ENCODE measurements at places on chromosomes 6 and 20.

- DNase-seq, result no peak
Measured at GRCh38 chr20:48676795-48677460, 150.9 kb downstream of the PREX1 start.

- DNase-seq, result no peak
Measured at GRCh38 chr20:53565254-53565653, 28.4 kb downstream of the ZNF217 start.

GRCh38 chr6:78770765-78771164, 96.6 kb upstream of the IRAK1BP1 start:
- DNase-seq, result no peak

GRCh38 chr6:151063842-151064647, 175.7 kb upstream of the AKAP12 start:
- no peak for DNase-seq

- DNase-seq, result no peak
Measured at GRCh38 chr6:111628142-111628850, 22.6 kb upstream of the TRAF3IP2 start.

- no peak for DNase-seq
Measured at GRCh38 chr6:82408952-82409431, 45.4 kb downstream of the TPBG start.

GRCh38 chr6:36577301-36577700, 16.9 kb upstream of the SRSF3 start:
- DNase-seq, result no peak

GRCh38 chr20:38196592-38196991, 31.5 kb upstream of the TGM2 start:
- DNase-seq, result no peak

DNA sequence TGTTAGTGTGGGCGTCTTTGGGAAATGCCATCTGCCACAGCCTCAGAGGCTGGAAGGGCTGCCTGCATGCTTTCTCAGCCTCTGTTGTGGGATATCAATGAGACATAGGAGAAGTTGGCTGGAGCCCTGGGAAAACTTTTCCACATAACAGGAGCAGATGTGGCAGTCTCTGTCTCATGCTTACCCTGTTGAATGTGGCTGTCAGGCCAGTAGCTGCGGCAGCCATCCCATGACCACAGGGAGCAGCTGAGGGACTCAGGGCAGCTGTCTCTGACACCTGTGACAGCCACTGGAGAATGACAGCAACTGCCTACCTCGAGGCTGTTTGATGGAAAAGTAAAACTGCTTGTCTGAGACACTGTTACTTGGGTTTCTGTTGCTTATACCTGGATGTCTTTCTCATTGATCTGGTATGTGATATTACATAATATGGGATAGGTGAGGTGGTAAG, 64.4 kb downstream of the TULP4 start:
- DNase-seq, result no peak

- DNase-seq, result no peak
Measured at GRCh38 chr20:32611286-32611685, 26.2 kb upstream of the NOL4L start.

DNA sequence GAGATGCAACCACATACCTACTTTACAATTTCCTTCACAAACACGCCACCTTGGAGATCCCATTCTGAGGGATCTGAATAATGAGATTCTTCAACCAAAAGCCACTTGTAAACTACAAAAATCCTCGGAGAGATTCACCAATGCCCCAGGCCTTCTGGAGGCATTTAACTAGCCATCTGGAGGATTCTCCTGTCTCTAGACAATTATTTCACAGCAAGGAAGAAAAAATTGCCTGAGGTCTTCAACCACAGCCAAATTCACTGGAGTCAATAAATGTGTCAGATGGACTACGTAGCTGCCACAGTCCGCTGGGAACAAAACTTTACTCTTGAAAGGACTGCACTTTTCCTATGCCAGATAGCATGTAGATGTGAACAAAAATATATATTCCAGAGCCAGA, 19.0 kb upstream of the DCDC2 start:
- DNase-seq, result no peak

GRCh38 chr6:43202451-43202850, 20.5 kb downstream of the CUL9 start:
- DNase-seq, result no peak

- no peak for DNase-seq
Measured at GRCh38 chr20:52787216-52787615, 184.9 kb upstream of the TSHZ2 start.

DNA sequence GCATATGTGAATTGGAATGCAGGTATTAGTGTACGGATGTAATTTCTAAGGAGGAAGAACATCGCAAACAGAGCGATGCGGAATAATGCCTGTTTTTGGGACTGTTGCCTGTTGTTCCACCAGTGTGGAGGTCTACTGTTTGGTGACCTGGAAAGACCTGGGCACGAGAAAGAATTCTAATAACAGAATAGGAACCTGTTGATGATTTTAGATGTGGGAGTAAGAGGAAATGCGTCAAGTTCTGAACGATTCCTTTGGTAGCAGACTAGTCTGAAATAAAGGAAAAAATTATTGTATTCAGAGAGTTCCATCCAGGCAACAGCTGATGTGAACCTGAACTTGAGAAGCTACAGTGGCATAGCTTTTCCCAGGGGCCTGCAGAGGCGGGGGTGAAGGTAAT, 192.1 kb downstream of the DTNBP1 start:
- no peak for DNase-seq

GRCh38 chr20:2221921-2222320, 73.9 kb upstream of the TGM3 start:
- no peak for DNase-seq

DNA sequence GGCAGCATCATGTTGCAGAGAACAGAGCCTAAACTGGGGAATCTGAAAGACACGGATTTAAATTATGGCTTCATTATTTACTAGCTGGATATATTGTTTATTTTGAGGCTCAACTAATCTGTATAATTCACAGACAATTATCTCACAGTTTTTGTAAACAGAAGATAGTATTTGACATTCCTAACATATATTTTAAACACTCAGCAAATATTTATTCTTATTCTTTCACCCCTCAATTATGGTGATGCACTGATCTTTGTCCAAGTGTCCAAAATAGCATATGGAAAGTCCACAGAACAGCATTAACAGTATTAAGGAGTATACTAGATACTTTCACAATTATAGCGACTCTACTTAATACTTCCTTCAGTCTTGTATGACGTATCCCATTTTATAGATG, 257.0 kb downstream of the ADGRG6 start:
- no peak for DNase-seq

GRCh38 chr6:148407372-148407771, 64.7 kb downstream of the SASH1 start:
- DNase-seq, result no peak
